ENCODE measurements at places on chromosomes 4 and X.

- peak; percentile 79 for DNase-seq
Observed at GRCh38 chrX:118221270-118221669, 104.7 kb upstream of the KLHL13 start.

DNA sequence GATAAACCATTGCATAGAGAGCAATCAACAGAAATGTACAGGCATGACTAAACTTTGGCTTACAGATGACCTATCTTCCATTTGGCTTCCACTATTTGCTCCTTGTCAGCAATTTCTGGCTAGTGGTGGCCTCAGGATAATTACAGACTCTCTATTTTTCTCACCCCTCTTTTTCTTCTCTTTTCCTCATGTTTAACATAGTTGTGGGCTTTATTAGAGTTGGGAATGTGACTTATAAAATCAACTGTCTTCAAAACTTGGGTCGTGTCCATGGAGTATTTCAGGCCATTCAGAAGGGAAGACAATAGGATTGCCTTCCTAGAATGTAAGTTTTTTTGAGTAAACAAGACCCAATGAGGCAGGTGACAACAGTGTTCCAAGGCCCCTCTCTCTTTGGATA is 236.2 kb downstream of the FRAS1 start:
- DNase-seq: no peak

- no peak for DNase-seq
Observed at GRCh38 chr4:85187106-85187505, 220.6 kb upstream of the WDFY3 start.

GRCh38 chrX:107493141-107493540 is 43.7 kb downstream of the FRMPD3 start:
- DNase-seq: peak; percentile 4

DNA sequence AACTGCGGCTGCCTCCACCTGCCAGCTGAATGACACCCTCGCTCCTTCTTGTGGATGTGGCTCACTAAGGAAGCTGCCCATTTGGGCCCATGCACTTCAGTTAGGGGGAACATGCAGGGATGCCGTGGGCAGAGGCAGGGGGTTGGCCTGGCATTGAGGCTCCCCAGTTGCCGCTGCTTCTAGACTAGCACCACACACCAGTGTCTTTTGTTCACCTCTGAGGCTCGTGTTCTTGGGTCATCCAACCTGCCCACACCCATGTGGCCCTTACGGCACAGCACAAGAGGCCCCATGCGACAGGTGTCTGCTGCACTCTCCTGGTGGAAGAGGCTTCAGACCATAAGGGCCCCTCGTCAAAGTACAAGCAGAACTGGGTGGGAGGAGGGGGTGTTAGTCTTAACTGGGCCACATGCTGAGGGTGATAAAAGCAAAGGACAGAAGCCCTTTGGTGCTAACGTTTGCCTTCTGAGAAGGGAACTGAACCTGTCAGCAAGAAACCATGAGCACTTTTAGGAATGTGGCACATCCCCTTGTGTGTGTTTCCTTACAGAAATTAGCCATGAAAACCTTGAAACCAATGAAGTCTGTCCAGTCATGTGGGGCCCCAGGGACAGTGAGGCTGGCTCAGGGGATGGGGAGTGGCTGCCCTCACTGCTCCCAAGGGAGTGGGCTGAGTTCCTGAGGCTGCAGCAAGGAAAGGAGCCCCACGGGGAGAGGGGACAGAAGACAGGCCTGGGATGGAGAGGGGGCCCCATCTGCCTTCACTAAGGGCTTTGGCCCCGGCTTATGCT is 39.2 kb downstream of the MAP7D3 start:
- no peak for DNase-seq

All from NCI-H69 (cell line).